ENCODE measurements at places on chromosomes 7 and 10. TPM values are rescaled to one million over a fixed set of nuclear protein-coding genes. Genes with fewer than 3 reads are reported as not detected.

The CCL24 gene
- polyA plus RNA-seq = 2.3 TPM

The SPACDR gene
- 0.59 TPM for polyA plus RNA-seq

The AKR1C8 gene
- not detected for polyA plus RNA-seq

The FBXL13 gene
- polyA plus RNA-seq = 2.3 TPM

The CPED1 gene
- 35.8 TPM for polyA plus RNA-seq

The OR2A14 gene
- polyA plus RNA-seq = not detected

The ENTPD7 gene
- polyA plus RNA-seq = 12.2 TPM

The FOXI2 gene
- polyA plus RNA-seq = 0.71 TPM

The SPDYE5 gene
- 1.8 TPM for polyA plus RNA-seq

The AS3MT gene
- 18.8 TPM for polyA plus RNA-seq

The MKI67 gene
- polyA plus RNA-seq = 56.2 TPM

The PTER gene
- polyA plus RNA-seq = 23.6 TPM

The MUC12 gene
- polyA plus RNA-seq = 0.11 TPM

The HOXA4 gene
- 26.2 TPM for polyA plus RNA-seq

The PON3 gene
- 2.3 TPM for polyA plus RNA-seq

The CFAP46 gene
- polyA plus RNA-seq = 1.2 TPM

The CAV2 gene
- 28.8 TPM for polyA plus RNA-seq

The PNLIPRP3 gene
- not detected for polyA plus RNA-seq

The MOGAT3 gene
- 1.4 TPM for polyA plus RNA-seq

The TPST1 gene
- 43.1 TPM for polyA plus RNA-seq

The SPDYE8 gene
- polyA plus RNA-seq = 0.20 TPM

The CPN1 gene
- polyA plus RNA-seq = 2.5 TPM

The FAM25C gene
- not detected for polyA plus RNA-seq

The ELN gene
- 63.7 TPM for polyA plus RNA-seq

The GFRA1 gene
- 26.6 TPM for polyA plus RNA-seq

The MMD2 gene
- 0.09 TPM for polyA plus RNA-seq

The SLC13A4 gene
- polyA plus RNA-seq = 0.85 TPM

The ASAH2 gene
- 2.9 TPM for polyA plus RNA-seq

The GPNMB gene
- polyA plus RNA-seq = 23.7 TPM

The AKR1C4 gene
- not detected for polyA plus RNA-seq

The UNCX gene
- 7.3 TPM for polyA plus RNA-seq

The EXOC4 gene
- 59.2 TPM for polyA plus RNA-seq

The CPXM2 gene
- polyA plus RNA-seq = 5.5 TPM

The TFPI2 gene
- polyA plus RNA-seq = 12.1 TPM

The NUTM2E gene
- 0.59 TPM for polyA plus RNA-seq

The TMEM176A gene
- 71.6 TPM for polyA plus RNA-seq

The CUBN gene
- polyA plus RNA-seq = 248 TPM

The KCNH2 gene
- polyA plus RNA-seq = 14.8 TPM
